ENCODE measurements at places on chromosomes 7 and 10.

- DNase-seq: no peak
These were observed 297.7 kb downstream of the CCDC3 start for GRCh38 chr10:12703813-12704212.

DNA sequence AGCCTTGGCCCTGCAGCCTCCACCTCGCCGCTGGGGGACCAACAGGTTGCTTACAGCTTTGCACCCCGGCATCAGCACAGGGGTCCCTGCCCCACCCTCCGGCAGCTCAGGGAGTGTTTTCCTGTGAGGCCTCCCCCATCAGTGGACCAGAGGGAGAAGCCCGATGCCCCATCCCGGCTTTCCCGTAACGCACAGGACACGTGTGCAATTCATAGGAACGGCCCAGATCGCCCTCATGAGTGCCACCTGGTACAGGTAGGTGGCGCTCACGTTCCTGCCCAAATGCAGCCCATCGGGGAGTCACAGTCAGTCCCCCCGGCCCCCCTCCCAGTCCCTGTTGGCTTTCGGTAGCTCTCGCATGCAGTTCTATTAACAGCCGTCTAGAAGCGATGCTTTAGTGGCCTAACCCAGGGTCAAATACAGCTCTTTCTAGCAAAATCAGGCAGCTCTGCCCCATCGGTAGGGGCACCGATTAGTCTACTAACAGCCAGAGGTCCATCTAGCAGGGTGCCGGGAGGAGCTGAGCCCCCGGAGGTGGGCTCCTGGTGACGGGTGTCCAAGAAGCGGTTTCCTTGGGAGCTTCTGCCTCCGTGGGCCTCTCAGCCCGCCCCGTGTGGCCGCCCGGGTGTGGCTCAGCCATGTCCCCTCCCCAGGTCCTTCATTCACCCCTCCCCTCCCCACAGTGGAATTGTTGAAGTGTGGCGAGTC is 48.4 kb upstream of the GTF2IRD1 start:
- DNase-seq: no peak

- DNase-seq: no peak
These were observed 290.7 kb downstream of the KLF6 start for GRCh38 chr10:3494131-3494837.

- no peak for DNase-seq
These were observed 934 bp downstream of the PRTFDC1 start for GRCh38 chr10:24951201-24952142.

GRCh38 chr7:125025620-125026019 is 96.0 kb upstream of the POT1 start:
- DNase-seq: no peak

- no peak for DNase-seq
These were observed 285.9 kb upstream of the SMIM30 start for GRCh38 chr7:113404245-113404644.

GRCh38 chr10:127091354-127091753 is 105.0 kb downstream of the INSYN2A start:
- no peak for DNase-seq

DNA sequence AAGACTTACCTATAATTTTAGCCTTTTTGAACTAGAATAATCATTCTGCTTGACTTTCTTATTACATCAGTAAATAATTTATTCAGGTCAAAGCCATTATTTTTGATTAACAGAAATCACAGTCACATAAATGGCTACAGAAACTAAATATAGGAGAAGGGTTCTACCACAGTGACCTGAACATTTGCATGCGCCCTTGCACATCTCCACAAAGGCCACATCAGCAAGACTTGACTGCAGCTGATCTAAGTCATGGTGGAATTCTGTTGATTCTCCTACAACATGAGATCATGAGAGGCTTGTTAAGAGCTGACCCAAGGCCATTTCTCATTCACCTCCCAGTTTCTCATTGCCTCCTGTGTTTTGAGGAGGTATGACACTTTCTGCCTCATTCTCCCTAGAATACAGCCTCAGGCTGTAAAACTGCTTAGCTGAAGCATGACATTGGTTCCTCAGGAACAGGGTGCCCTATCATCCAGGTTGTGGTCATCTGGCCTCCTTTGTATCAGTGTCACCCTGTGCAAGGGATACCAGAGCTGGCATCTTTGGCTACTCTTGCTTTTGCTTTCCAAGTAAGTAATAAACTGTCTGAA is 6.7 kb upstream of the IMMP2L start:
- no peak for DNase-seq

GRCh38 chr10:55163388-55163979 is 362.5 kb upstream of the PCDH15 start:
- no peak for DNase-seq

DNA sequence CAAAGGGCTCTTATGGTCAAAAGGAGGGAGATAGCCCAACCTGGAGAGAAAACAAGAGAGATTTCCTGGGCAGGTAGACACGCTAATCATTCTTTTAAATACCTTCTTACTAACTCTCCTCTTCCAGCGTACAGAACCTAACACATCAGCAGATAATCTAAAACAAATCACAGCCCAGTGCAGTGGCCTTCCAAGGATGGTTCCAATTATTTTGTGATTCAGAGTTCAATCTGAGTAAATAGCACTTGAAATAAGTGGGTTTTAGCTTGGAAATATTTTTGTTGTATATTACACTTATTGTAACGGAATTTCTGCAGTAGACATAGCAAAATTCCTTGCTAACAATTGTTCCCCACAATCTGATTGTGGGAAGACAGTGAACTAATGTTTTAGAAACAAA is 7.3 kb upstream of the IMPDH1 start:
- no peak for DNase-seq

DNA sequence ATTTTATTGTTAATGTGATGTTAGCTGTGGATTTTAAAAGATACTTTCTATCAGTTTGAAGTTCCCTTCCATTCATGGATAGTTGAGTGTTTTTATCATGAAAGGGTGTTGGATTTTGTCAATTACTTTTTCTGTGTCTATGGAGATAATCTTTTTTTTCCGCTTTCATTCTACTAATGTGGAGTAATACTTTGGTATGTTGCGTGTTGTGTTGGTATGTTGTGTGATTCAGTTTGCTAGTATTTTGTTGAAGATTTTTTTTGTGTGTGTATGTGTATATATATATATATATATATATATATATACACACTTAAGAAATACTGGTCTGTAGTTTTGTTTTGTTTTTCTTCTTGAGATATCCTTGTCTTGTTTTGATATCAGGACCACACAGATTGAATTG is 100.3 kb downstream of the CCSER2 start:
- DNase-seq: no peak

- peak; percentile 62 for DNase-seq
These were observed 258.6 kb downstream of the PAXIP1 start for GRCh38 chr7:154744256-154744860.

GRCh38 chr7:64947252-64948000 is 43.4 kb downstream of the ZNF117 start:
- no peak for DNase-seq

DNA sequence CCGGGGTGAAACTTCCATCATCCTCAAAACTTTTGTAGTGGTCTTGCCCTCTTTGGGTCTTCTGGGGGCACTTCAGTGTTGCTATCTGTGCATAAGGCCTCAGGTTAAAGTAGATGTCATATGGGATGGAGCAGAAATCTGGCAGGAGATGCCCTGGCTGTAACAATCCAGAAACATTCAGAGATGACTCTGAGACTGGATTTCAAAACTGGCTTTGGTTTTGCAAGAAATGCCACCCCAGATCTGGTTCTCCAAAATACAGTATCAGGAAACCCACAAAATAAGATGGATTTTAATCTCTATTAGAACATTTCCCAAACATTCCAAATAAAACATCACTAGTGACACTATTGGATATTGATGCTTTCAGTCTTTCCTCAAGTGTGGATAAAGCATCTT is 191.5 kb downstream of the REEP3 start:
- no peak for DNase-seq

GRCh38 chr10:86393862-86394455 is 27.4 kb upstream of the GRID1 start:
- DNase-seq: no peak

DNA sequence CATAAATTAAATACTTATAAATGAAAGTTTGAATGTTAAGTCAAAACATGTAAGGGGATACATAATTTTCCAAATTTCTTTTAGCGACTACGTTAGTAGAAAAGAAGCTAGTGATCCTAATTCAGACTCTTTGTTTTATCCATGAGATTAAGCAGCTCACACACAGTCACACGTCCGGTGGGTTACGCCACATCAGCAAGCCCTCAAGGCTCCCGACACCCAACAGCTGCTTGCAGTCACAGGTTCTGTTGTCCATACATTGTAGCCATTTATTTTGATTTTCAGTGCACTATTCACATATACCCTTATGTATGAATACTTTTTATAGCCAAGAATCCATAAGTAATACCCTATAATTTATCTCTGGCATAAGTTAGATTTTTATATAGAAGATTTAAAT is 39.5 kb downstream of the XRCC2 start:
- no peak for DNase-seq

GRCh38 chr10:88227342-88228018 is 355.6 kb downstream of the RNLS start:
- no peak for DNase-seq

GRCh38 chr7:77778535-77778934 is 19.7 kb downstream of the TMEM60 start:
- no peak for DNase-seq

DNA sequence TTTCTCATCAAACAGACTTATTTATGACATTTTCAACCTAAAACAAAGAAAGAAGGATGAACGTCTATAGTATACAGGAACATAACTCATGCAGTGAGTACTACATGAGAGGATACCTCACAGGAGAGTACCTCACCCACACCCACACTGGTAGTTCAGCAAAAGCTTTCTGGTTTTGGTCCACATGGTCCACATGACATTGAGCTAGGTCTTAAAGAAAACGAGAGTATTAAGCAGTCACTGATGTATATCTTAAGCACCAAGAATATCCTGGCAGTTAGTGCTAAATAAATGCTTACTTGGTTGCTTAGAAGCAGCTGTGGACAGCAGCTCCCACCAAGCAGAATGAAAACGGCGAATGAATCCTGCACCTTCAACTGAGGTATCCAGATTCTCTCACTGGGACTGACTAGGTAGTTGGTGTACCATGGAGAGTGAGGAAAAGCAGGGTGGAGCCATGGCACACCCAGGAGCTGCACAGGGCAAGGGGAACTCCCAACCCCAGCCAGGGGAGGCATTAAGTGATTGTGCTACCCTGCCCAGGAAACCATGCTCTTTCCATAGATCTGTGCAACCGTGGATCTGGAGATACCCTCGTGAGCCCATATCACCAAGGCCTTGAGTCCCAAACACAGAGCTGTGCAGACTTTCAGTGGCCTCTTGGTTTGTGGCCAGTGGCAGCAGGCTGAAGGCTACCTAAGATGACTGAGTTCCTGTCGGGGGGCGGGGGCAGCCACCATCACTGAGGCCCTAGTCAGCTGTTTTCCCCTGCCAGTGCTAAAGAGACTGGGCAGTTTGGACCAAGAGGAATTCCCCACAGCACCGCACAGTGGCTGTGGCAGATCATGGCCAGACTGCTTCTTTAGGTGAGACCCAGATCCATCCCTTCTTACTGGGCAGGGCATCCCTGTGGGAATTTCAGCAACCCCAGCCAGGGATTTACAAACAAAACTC is 143.4 kb downstream of the SGMS1 start:
- DNase-seq: no peak

DNA sequence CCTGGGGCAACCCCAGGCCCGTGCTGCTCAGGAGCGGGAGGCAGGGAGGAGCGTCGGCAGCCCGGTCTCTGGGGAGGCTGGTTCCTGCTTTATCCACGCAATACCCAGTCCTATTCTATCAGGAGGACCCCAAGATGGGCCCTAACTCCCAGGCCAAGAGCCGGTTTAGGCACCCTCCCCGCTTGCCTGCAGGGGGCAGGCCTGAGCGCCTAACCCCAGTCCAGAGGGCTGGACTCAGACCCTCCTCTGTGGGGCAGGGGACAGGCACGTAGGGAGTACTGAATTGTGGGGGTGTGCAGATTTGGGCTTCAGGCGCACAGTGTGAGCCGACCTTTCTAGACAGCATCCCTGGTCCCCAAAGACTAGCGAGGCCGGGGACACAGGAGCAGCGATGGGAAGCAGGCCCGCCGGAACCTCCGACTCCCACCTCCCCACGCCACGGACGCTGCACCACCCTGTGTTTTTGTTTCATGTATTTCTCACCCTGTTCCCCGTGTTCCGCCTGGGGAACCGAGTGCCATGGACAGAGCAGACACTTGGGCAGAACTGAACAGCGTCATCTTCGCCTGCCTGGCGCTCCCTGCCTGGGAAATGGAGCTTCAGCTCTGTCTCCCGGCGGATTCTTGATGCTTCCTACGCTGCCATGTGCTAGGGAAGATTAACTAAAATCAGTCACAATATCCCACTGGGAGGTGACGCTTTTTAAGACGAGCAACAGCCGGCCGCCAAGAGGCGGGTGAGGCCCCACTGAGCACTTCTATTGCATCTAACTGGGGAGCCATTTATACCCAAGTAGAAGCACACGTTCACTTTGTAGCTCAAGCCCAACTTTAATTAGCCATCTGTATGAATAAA is 5.3 kb downstream of the NUDT1 start:
- peak; percentile 58 for DNase-seq

- DNase-seq: no peak
These were observed 63.5 kb downstream of the PRKAG2 start for GRCh38 chr7:151813445-151813844.

DNA sequence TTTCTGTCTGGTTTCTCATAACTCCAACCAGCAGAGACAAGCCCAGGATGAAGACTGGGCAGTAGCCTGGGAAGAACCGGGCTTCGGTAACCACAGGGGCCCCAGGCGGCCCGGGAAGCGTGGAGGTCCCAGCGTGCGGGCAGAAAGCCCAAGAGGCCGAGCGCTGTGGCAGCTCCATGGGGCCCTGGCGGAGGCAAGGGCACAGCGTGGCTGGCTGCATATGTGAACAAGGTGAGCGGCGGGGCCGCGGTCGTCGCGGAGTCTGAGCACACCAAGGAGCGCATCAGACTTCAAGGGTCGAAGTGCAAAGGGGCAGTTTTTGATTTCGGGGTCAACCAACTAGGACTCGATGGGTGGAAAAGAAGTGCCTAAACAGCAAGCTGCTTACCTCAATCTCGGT is 45.9 kb downstream of the AKR1D1 start:
- no peak for DNase-seq

DNA sequence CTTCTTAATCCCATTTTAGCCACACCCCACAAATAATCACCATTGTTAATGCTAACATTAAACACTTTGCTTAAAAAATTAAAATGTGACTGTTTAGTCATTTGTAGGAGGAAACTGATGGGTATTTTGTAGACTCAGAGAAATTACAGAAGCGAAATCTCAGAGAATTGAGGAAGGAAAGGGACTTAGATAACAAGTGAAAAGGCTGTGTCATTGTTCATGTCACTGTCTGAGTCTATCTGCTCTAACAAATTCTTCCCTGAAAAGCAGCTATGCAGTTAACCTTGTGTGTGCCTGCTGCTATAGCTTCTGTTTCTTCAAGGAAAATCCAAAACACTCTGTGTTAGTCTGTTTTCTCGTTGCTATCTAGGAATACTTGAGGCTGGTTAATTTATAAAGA is 40.9 kb upstream of the PLXDC2 start:
- DNase-seq: no peak

DNA sequence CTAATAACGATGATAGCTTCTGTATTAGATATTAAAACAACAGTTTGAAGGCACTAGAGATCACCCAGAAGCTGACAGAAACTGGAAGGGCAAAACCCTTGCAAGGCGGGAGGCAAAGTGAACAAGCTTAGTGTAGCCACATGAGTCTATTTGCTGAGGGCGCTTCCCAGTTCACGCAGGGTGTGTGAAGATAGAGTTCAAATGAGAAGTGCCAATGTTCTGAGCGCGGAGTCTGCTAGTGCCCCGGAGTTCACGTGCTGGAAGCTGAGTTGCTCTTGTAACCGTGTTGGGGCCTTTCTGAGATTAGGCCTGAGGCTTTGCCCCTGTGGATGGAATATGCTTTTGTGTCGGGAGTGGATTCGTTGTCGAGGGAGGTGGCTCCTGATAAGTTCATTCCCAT is 16.6 kb upstream of the GTPBP4 start:
- no peak for DNase-seq

GRCh38 chr7:2051707-2052656 is 180.8 kb downstream of the MAD1L1 start:
- DNase-seq: no peak
